ENCODE measurements at places on chromosomes 2 and 18.

GRCh38 chr2:122081751-122082150 is 326.3 kb downstream of the TSN start:
- no peak for DNase-seq

DNA sequence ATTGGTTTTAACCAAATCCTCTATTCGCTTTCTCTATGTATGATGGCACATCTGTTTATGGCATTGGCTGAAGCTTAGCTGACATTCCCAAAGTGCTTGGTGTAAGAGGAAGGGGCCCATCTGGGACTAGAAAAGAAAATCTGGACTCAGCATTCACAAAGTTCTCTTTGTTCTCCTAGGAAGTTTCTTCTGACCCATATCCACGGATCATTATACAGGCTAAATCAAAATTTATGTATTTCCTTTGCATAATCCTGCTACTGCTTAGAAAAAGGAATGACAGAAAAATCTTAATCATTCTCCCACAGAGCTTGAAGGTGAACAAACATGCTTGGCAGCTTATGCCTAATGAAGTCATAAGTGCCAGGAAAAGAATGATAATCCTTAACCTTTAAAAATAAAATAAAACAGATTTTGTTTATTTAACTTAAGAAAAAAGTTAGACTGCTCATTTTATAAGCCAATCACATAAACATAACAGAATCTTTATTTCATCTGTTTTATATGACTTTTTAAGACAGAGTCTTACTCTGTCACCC is 88.4 kb downstream of the NYAP2 start:
- DNase-seq = no peak

GRCh38 chr2:230868161-230868946 is 3.6 kb downstream of the ITM2C start:
- DNase-seq = no peak

DNA sequence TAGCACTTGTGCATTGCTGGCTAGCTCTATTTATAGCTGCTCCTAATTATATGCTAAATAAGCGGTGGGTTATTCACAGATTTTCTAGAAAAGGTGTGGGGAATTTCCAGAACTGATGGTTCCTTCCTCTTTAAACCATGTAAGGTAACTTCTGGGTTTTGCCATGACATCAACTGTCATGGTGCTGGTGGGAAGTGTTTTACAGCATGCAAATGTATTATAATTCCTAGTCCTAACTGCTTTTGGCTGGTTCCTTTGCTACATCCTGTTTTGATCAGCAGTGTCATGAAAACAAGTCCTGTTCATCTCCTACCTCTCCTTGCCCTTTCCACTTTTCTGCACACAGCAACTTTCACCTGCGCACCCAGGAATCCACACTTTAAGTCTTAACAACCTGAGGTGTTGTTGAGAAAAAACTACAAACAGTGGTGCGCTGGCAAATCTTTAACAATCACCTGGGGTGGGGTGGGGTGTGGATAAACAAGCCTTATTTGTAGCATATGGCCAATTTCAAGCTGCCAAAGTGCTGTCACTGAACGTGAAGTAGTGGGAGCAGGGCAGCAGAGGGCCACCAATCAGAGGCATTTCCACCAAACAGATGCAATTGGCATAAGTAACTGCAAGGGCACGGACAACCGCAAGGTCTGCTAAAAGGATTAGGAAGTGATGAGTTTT is 33.4 kb upstream of the SKOR2 start:
- no peak for DNase-seq

DNA sequence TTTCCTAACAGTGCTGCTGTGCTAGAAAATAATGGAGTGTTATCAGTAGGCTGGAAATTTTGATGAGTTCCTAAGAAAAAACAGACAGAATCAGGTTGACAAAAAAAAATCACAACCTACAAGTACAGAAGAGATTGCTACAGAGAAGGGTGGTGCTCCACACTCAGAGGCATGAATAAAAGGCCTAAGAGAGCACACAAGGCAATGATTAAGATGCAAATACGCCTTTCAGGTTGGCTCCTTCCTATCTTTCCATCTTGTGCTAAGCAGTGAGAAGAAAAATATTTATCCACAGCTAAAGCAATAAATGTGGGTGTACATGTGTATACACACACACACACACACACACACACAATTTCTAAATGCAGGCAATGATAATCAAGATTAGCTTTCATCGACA is 130.6 kb upstream of the UBE2E3 start:
- no peak for DNase-seq

DNA sequence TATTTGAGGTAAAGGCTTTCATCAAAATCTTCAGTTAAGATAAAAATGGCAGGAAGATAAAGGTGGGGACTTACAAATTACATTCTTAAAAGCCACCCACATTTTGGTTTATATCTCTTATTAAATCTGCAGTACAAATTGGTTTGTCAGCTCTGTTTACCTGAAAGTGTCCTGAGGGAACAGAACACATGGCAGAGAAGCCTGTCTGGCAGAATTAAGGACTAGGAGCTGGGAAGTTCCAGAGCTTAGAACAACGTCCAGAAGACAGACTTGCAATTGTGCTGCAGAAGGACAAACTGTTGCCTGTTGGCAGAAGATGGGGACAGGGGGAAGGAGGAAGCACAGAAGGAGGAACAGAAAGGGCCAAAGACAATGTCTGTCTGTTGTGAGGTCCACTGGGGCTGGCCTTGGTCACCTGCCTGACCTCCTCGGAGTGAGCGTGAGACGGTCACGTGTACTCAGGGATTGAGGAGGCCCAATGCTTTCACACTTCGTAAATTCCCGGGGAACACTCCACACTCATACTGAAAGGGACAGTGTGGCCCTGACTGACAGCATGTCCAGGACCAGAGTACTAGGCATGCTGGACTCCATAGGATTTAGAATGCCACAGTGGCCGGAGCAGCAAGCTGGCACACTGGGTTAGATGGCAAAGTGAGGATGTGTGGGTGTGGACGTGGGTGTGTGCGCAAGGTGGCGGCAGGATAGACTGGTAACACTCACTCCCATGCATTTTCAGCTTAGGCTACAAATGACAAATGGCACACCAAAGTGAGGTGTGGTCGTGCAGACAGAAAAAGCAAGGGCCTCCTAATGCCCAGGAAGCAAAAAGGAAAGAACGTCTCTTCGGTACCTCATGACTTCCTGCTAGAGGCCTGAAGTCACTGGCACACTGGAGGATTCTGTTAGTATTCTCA is 210.9 kb upstream of the REV1 start:
- DNase-seq = no peak

Measured in stimulated activated CD8-positive, alpha-beta memory T cell treated with anti-CD3 and anti-CD28 coated beads, Interleukin-15, amount 100 ng/mL, for 1 hour (primary cell).